Hematopoietic multipotent progenitor cell (in vitro differentiated cells): ENCODE measurements at places on chromosomes 2 and 18. TPM values are rescaled to one million over a fixed set of nuclear protein-coding genes. Genes with fewer than 3 reads are reported as not detected.

The GAL3ST2 gene
- 3.8 TPM for total RNA-seq

- DNase-seq, result no peak
Observed at GRCh38 chr2:42298132-42298531, 62.9 kb downstream of the COX7A2L start.

The CASP10 gene
- 54.1 TPM for total RNA-seq

The SERPINB3 gene
- not detected for total RNA-seq

GRCh38 chr2:171436307-171436706 lies 2.3 kb downstream of the DCAF17 start:
- no peak for DNase-seq

The TRAK2 gene
- total RNA-seq, result 11.8 TPM

The DLX2 gene
- under 0.01 TPM for total RNA-seq

DNA sequence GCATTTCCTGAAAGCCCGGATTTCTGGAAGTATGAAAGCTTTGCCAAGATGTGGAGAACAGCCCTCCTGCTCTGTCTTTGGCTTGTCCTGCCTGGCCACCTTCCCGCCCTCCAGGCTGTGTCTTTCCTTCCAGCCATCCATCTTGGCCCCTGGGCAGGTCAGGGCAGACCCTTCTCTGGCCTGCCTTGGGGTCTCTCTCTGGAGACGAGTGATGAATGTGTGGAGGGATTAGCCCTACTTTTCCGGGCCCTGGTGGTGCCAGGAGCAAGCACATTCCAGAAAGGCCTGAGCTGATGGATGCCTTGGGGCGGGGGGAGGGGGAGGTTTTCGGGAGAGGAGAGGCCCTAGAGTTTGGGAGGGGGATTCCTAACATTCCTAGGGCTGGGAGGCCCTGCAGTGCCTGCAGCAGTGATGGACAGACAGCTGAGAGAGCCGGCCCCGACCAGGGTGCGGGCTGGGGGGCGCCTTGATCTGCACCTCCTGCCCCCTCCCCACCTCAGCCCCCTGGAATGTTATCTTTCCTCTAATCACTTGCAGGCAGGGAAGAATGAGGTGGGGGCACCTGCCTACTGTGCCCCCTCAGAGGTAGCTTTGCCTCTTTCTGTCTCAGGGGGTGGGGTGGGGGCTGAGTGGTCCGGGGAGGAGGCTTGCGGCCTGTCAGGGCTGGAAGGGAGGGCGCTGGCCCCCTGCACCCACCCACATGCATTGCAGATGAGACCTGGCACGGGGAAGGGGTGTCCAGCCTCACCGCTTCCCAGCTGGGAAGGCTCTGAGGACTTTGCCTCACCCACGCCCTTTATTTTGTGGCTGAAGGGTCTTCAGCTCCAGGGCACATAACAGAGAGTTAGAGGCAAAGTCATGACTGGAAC lies 156.2 kb downstream of the DDX1 start:
- no peak for DNase-seq

DNA sequence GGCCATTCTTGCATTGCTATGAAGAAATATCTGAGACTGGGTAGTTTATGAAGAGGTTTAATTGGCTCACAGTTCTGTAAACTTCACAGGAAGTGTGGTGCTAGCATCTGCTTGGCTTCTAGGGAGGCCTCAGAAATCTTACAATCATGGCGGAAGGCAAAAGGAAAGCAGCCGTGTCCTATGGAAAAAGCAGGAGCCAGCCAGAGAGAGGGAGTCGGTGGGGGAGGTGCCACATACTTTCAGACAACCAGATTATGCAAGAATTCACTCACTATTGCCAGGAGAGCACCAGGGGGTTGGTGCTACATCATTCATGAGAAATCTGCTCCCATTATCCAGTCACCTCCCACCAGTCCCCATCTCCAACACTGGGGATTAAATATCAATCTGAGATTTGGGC lies 64.1 kb downstream of the CPS1 start:
- DNase-seq, result no peak

The SULT1C2 gene
- total RNA-seq, result under 0.01 TPM

The EIF2B4 gene
- 27.2 TPM for total RNA-seq

The CCBE1 gene
- total RNA-seq, result under 0.01 TPM

DNA sequence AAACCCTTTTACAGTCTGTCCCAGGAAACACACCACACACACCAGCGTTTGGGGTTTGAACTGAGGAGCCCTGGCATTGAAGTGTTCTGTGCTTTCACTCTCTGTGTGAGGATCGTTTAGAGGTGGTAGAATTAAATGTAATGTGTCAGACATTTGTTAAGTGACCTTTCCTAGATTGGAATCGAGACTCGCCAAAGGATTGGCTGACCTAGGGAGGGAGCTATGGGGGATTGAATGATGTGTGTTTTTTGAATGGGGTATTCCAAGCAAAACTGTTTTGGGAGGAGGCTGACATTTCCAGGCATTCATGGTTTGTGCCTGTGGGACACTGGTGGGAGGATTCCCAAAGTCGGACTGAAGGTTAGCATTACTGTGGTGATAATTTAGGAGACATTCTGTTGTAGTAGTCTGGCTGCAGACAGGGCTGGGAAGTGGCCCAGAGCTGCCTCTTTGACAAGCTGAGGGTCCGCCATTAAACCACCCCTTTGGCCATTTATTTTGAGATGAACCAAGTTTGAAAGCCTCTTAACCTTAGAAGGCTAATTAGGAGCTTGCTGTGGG lies 1.7 kb downstream of the MYO1B start:
- DNase-seq, result no peak

- no peak for DNase-seq
Observed at GRCh38 chr2:150228936-150229335, 258.5 kb downstream of the RND3 start.

GRCh38 chr2:25491966-25492532 lies 150.3 kb upstream of the DNMT3A start:
- no peak for DNase-seq

DNA sequence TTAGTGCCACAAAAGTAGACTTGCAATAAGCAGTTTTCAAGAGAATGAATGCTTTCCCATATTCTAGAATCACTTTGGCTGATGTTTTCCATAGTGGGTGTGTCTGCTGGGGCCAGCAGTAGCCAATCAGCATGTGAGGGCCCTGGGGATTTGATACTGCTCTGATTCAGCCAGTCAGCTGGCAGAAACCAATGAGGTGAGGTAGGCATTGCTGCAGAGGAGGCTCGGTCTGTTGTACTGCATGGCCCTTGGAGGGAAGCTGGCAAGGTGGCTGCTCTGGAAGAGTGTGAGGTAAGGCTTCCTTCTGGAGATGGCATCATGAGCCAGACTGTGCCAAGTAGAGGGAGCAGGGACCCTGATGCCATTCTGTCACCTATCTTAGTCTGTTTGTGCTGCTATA lies 22.7 kb downstream of the TMEM87B start:
- DNase-seq, result no peak

DNA sequence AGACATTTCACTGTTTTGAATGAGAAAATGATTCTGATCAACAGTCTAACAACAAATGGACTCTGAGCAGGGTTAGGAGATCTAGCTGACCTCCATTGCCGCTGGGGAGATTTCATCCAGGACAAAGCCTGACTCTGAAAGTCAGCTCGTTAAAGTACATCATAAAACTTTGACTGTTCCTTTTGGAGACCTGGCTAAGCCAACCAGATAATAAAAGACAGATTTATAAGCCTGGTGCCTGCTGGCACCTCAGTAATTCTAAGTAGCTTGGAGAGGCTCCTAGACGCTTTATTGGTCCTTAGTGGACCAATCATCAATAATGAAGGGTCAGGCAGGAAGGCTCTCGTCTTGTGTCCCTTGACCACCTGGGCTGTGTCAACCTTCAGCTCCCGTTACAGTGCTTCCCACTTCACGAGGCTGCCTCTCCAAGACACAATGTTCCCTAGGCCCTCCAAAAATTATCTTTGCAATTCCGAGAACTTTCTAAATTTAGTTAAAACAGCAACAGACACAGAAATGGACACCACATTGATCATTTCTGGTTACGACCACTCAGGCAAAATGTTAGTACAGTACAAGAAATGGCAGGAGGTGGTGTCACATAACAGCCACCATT lies 47.9 kb upstream of the PMAIP1 start:
- DNase-seq, result no peak

The RPS27A gene
- 978 TPM for total RNA-seq

DNA sequence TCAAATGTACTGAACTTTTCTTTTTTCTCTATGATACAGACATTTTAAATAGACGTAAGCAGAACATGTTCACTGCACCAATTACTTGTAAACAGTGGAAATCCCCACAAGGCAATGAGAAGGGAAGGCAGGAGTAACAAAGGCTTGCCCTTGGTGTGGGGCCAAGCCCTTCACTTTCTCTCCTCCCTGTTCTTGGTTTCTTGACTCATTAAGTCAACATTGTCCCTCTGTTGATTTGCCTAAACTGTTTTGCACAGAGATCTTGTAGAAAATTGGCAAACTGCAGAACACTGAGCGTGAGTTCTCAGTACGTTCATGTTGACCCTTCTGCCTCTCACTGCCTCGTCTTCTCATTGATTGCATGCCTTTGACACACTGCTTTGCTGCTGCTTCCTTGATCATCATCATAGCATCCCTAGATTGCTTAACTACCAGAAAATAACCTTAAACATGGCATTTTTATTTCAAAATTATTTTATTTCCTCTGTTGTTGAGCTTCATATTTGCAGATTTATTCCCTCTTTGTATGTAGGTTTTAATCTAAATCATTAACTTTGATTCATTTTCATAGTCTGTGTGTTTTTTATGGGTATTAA lies 257.7 kb downstream of the PTGR3 start:
- no peak for DNase-seq

The CTIF gene
- 8.6 TPM for total RNA-seq

GRCh38 chr2:218880102-218880858 lies at the start of gene WNT10A:
WNT10A (plus strand) TSS chr2:218880852; CDS start chr2:218880996, 144 bp downstream.
- peak; percentile 57 for DNase-seq

The PIK3C3 gene
- 14.8 TPM for total RNA-seq

The COL4A4 gene
- not detected for total RNA-seq

- DNase-seq, result no peak
Observed at GRCh38 chr2:183866666-183867065, 731.7 kb upstream of the ZNF804A start.

DNA sequence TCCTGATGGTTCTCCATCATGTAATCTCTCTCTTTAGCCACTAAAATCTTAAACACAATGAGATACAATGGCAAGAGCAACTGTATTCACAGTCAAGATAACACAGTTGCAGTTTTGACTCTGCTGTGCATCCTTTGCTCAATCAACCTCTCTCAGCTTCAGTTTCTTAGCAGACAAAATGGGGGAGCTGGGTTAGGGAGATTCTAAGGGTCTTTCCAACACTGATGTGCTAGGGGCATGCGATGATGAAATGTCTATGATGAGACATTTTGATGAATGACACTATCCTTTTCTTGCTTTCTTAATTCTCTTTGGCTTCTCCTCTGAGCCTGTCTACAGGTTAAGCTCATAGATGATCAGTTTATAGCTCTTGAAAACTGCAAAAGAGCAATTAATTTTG lies 1.1 kb downstream of the SERPINB10 start:
- DNase-seq, result no peak

DNA sequence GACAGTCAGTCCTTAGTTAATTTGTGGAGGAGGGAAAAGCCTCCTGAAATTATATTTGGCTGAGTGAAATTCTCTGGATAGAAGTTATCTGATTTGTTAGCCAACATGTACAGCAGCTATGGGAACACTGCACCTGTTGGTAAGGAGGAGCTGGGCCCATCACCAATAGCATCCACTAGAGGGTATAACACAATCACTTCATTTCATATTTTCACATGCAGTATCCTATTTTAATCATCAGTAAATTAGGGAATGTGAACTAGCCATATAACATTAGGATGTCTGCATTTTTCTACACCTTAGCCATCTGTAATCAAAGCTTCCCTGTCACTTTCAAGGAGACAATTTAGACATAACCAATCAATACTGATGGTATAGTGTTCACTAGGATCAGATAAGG lies 818.4 kb upstream of the CDH2 start:
- no peak for DNase-seq

The ANKRD36C gene
- 54.1 TPM for total RNA-seq

GRCh38 chr2:11023326-11024258 lies 111.9 kb downstream of the KCNF1 start:
- no peak for DNase-seq

The ATOH8 gene
- under 0.01 TPM for total RNA-seq

- DNase-seq, result no peak
Observed at GRCh38 chr18:49510393-49511115, 23.5 kb upstream of the C18orf32 start.

The XPO1 gene
- 68.9 TPM for total RNA-seq

DNA sequence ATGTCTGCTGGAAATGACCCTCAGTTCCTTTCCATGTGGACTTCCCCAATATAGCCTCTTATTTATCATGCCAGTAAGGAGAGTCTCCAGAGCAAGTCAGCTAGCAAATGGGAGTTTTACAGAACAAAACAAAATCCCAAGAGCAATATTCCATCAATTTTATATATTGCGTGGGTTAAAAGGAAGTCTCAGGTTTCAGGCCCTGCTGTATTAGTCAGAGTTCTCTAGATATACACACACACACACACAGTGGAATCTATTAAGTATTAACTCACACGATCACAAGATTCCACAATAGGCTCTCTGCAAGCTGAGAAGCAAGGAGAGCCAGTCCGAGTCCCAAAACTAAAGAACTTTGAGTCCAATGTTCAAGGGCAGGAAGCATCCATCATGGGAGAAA lies 102.8 kb upstream of the MAP2 start:
- DNase-seq, result no peak

GRCh38 chr2:238092486-238093035 lies 7.6 kb upstream of the ESPNL start:
- no peak for DNase-seq

The MAP2 gene
- under 0.01 TPM for total RNA-seq

DNA sequence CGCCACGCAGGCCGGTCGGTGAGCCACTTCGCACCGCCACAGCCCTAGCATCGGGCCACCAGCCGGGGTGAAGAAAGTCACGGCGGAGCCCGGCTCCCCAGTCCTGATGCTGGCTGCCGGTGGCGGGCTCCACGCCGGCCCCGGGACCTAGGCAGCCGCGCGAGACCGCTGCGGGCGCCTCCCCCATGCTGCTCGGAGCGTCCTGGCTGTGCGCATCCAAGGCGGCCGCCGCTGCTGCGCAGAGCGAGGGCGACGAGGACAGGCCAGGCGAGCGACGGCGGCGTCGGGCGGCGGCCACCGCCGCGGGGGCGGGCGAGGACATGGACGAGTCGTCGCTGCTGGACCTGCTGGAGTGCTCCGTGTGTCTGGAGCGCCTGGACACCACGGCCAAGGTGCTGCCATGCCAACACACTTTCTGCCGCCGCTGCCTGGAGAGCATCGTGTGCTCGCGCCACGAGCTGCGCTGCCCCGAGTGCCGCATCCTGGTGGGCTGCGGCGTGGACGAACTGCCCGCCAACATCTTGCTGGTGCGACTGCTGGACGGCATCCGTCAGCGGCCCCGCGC lies 433 bp downstream of the SH3RF3 start:
- peak; percentile 28 for DNase-seq

GRCh38 chr2:113175042-113175628 lies 1.4 kb downstream of the PSD4 start:
- peak; percentile 57 for DNase-seq

The R3HDM1 gene
- total RNA-seq, result 17.5 TPM

The TXNDC2 gene
- total RNA-seq, result not detected

DNA sequence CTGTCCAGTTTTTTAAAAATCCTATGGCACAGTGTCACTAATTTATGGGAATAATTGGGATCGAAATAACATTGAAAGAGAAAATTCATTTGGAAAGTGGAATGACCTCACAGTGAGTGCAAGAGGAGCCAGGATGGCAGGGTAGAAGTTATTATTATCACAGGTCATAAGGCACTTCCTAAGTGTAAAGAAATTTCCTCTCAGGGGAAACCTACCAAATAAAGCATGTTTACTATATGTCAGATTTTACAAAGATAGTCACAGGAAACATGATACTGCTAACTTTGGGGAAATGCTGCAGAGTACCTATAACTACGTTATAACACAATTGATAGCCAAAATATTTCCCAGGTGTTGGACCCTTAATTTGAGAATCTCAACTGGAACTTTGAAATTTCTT lies 226.3 kb upstream of the SMAD7 start:
- no peak for DNase-seq
